ENCODE measurements at places on chromosomes 2 and 18. TPM values are rescaled to one million over a fixed set of nuclear protein-coding genes. Genes with fewer than 3 reads are reported as not detected.

DNA sequence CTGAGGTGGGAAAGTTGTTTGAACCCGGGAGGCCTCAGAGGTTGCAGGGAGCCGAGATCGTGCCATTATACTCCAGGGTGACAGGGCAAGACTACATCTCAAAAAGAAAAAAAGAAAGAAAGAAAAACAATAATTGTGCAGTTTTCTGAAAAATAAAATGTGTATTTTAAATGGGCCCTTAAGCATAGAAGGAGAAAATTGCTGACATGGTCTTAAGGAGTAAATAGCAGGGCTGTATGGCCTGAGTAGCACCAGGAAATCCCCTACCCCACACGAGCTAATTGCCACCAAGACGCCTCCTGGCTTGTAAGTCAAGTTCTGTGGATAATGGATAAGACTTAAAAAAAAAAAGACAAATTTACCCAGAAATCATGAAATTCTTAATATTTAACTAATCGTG lies 271.4 kb upstream of the NCKAP5 start:
- H3K36me3 ChIP-seq = no peaks in the 10 kb centered on the region
- no peak overlapping the region for H3K27ac ChIP-seq
- no peak for DNase-seq
- no peaks in the 10 kb centered on the region for H3K27me3 ChIP-seq

DNA sequence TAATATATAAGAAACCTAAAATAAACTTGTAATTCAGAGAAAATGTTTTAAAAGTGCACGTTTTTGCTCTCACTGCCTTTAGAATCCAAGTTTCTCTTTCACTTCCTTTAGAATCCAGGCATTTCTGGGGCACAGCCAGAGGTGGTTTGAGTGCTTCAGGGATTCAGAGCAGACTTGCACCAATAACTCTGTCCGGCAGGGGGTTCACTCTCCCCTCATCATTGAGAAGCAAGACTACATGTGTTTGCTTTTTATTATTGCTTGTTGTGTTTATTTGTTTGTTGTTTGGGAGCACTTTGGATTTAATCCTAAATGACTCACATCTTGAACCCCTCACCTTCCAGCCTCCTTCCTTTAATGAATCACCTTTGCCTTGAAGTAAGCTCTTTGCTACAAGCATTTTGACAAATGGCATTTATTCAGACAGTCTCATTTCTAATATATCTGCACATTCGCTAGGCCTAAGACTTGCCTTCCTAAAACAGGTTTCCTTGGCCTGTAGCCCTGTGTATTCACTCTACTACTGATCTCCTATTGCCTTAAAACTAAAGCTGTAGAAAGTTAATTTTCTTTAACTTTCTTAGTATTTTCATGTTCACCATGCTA lies 233.5 kb upstream of the ATP5MC3 start:
- DNase-seq = peak; percentile 36
- no peaks in the 10 kb centered on the region for H3K27me3 ChIP-seq
- H3K27ac ChIP-seq = no peak overlapping the region
- no peak overlapping the region for H3K4me3 ChIP-seq

DNA sequence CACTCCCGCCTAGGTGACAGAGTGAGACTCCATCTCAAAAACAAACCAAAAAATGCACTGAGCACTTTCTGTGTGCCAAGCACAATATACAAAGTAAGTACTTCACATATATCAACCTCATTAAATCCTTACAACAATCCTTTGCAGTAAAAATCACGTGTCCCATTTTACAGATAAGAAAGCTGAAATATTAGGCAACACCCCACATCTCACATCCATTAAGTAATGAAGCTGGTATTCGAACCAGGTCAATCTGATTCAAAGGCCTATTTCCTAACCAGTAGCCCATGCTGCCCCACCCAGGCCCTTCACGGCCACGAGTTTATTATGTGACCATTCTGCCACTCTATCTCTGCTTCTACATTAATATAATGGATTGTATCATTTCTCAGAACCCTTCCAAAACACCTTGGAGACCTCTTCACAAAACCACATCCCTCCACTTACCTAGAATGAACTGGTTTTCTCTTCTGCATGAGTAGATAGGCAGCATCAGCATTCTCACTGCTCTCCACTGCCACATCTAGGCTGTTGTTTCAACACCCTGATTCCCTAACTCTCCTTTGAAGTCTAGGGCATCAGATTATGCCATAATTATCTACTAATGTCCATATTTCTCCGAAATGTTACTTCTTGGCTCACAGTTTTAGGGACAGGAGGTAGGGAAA lies 3.1 kb upstream of the EXOC6B start:
- H3K27ac ChIP-seq = no peak overlapping the region
- H3K4me3 ChIP-seq = no peak overlapping the region
- no peak for DNase-seq

GRCh38 chr2:224903621-224904020 lies 138.6 kb downstream of the DOCK10 start:
- H3K36me3 ChIP-seq = no peaks in the 10 kb centered on the region
- H3K4me3 ChIP-seq = no peak overlapping the region
- DNase-seq = no peak
- H3K4me1 ChIP-seq = no peaks in the 10 kb centered on the region

GRCh38 chr2:238350150-238350897 lies 30.0 kb downstream of the TRAF3IP1 start:
- H3K4me3 ChIP-seq = no peak overlapping the region
- H3K27ac ChIP-seq = no peak overlapping the region
- H3K36me3 ChIP-seq = no peaks in the 10 kb centered on the region
- no peak for DNase-seq
- H3K27me3 ChIP-seq = no peaks in the 10 kb centered on the region

- no peaks in the 10 kb centered on the region for H3K4me1 ChIP-seq
- H3K27ac ChIP-seq = no peak overlapping the region
- no peak overlapping the region for H3K4me3 ChIP-seq
- H3K27me3 ChIP-seq = no peaks in the 10 kb centered on the region
- H3K36me3 ChIP-seq = no peaks in the 10 kb centered on the region
- DNase-seq = no peak
Measured at GRCh38 chr2:132621131-132621875, 48.7 kb downstream of the LYPD1 start.

- no peak within 1 kb of the TSS for H3K4me3 ChIP-seq
- DNase-seq = no peak
- peaks cover 53% of the 10 kb centered on the region for H3K27me3 ChIP-seq
- H3K36me3 ChIP-seq = no peaks in the 10 kb centered on the region
- no peaks in the 10 kb centered on the region for H3K4me1 ChIP-seq
- H3K27ac ChIP-seq = no peak within 1 kb of the TSS
Measured at GRCh38 chr18:904218-905090, at the start of gene ADCYAP1. Gene ADCYAP1 (plus strand): TSS chr18:904871. CDS start chr18:905387, 516 bp downstream.

GRCh38 chr2:68943581-68944568 lies 8.8 kb downstream of the GKN2 start:
- peak; percentile 65 for DNase-seq
- H3K36me3 ChIP-seq = no peaks in the 10 kb centered on the region
- no peak overlapping the region for H3K27ac ChIP-seq
- no peaks in the 10 kb centered on the region for H3K4me1 ChIP-seq
- H3K4me3 ChIP-seq = no peak overlapping the region
- no peaks in the 10 kb centered on the region for H3K27me3 ChIP-seq

DNA sequence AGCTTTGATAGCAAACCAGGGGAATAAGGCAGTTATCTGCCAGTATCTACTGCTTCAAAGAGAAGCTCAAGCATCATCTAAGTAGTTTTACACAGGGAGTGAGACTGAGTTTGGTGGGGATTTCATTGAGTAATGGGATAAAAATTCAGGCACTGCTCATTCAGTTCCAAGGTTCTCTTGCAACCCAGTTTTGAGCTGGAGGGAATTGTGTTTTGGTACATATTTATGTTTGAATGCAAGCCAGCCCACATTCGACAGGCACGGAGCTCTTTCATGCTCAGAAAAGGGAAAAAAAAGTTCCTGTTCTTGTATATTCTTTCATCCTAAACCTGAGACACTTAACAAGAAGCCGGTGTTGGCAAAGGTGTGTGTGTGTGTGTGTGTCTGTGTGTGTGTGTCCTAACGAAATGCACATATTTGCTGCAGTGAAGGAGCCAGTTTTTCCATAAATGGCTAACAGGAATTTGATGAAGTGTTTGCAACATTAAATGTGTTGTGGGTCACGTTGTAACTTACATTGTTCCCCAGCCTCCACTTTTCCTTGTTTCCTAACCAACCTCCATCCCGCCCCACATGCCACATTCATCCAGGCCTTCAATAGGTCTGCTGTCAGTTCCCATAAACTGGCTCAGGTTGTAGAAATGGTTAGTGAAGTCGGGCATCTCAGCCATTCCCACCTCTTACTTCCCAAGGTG lies 311.1 kb downstream of the TXNL1 start:
- no peak overlapping the region for H3K27ac ChIP-seq
- H3K36me3 ChIP-seq = no peaks in the 10 kb centered on the region
- H3K4me1 ChIP-seq = no peaks in the 10 kb centered on the region
- H3K27me3 ChIP-seq = no peaks in the 10 kb centered on the region
- no peak for DNase-seq

GRCh38 chr2:137435162-137435561 lies 529.1 kb upstream of the HNMT start:
- H3K4me3 ChIP-seq = no peak overlapping the region
- no peaks in the 10 kb centered on the region for H3K4me1 ChIP-seq
- H3K27ac ChIP-seq = no peak overlapping the region
- H3K36me3 ChIP-seq = no peaks in the 10 kb centered on the region
- DNase-seq = no peak

DNA sequence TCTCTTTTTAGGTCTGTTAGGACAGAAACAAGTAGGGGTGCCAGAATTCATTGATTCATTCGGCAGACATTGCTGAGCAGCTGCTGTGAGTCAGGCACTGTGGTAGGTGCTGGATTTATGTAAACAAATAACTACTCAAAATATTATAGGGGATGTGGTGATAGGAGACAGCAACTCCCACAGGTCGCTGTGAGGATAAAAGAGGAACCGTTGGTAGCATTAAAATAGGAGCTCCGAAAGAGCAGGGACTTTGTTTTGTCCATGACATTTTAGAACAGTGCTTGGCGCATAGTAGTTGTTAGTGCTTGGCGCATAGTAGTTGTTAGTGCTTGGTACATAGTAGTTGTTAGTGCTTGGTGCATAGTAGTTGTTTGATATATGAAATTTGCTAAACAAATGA lies 29.2 kb downstream of the ATP6V1C2 start:
- no peak overlapping the region for H3K27ac ChIP-seq
- H3K4me3 ChIP-seq = no peak overlapping the region
- no peaks in the 10 kb centered on the region for H3K36me3 ChIP-seq
- no peak for DNase-seq
- no peaks in the 10 kb centered on the region for H3K4me1 ChIP-seq

- DNase-seq = no peak
- no peaks in the 10 kb centered on the region for H3K36me3 ChIP-seq
- H3K27me3 ChIP-seq = no peaks in the 10 kb centered on the region
Measured at GRCh38 chr2:98709535-98709934, 21.4 kb downstream of the MGAT4A start.

DNA sequence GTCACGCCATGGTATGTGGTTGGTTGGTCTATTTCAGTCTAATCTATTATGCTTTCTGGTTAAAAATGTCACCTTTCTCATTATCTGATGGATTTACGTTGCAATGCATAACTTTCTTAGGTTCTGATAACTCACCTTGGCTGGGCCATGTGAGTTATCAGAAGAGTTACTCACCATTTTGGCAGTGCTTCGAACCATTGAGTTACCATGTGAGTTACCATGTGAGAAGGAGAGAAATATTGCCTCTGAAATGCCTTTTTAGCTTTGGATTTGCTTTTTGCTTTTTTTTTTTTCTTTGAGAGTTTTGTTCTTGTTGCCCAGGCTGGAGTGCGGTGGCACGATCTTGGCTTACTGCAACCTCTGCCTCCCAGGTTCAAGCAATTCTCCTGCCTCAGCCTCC lies 1.6 kb downstream of the SMARCAL1 start:
- no peak overlapping the region for H3K4me3 ChIP-seq
- no peaks in the 10 kb centered on the region for H3K36me3 ChIP-seq
- DNase-seq = no peak

- DNase-seq = no peak
- H3K4me3 ChIP-seq = no peak overlapping the region
- no peaks in the 10 kb centered on the region for H3K27me3 ChIP-seq
- H3K27ac ChIP-seq = peak overlapping the region; percentile 35
Measured at GRCh38 chr2:39128919-39129391, 8.1 kb upstream of the SOS1 start.

DNA sequence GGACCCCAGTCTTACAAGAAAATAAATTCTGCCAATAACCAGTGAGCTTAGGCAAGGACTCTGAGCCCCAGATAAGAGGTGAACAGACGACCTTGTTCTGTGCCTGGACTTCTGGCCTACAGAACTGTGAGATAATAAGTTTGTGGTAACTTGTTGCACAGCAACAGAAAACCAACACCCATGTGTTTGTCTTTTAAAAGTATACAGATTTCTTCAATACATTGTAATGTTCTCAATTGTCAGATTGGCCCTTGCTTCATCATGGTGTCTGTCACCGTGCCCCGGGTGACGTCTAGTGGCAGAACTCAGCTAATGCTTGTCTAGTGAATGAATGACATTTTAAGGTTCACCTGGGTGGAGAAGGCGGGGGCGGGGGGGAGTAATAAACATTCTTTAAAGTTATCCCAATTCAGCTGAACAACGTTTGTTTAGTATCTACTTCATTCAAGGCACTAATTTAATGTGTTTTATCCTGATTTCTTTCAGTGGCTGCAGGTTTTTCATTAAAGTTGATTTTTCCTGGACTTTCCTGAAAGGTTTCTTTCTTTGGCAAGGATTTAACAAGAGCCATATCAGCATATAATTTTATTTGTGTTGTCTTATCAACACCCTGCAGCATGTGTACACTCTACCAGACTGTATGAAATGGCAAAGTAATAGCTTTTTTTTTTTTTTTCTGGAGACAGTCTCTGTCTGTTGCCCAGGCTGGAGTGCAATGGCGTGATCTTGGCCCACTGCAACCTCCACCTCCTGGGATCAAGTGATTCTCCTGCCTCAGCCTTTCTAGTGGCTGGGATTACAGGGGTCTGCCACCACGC lies 123.8 kb upstream of the DLX2 start:
- H3K27me3 ChIP-seq = no peaks in the 10 kb centered on the region
- peak overlapping the region; percentile 18 for H3K27ac ChIP-seq

GRCh38 chr2:137964066-137964858 lies at the start of gene HNMT:
Gene HNMT (plus strand): TSS chr2:137964473. CDS start chr2:137964492, 19 bp downstream.
- H3K36me3 ChIP-seq = no peaks in the 10 kb centered on the region
- H3K4me1 ChIP-seq = no peaks in the 10 kb centered on the region
- peak; percentile 57 for DNase-seq

GRCh38 chr2:85865539-85866164 lies 23.1 kb downstream of the ST3GAL5 start:
- no peaks in the 10 kb centered on the region for H3K36me3 ChIP-seq
- H3K27ac ChIP-seq = no peak overlapping the region
- DNase-seq = no peak
- no peaks in the 10 kb centered on the region for H3K4me1 ChIP-seq
- H3K27me3 ChIP-seq = no peaks in the 10 kb centered on the region
- no peak overlapping the region for H3K4me3 ChIP-seq

The KANSL1L gene
- 7.7 TPM for total RNA-seq

The CNTNAP5 gene
- not detected for total RNA-seq

The IL36RN gene
- total RNA-seq = not detected

The COL6A3 gene
- total RNA-seq = 80.9 TPM

The SCYGR1 gene
- not detected for total RNA-seq

The NETO1 gene
- total RNA-seq = not detected

The ABCG5 gene
- total RNA-seq = not detected

The PKDCC gene
- total RNA-seq = 125 TPM

The GRB14 gene
- 2.0 TPM for total RNA-seq

The CFC1 gene
- 0.44 TPM for total RNA-seq

The FER1L5 gene
- total RNA-seq = not detected

The DYSF gene
- 2.4 TPM for total RNA-seq

The CRYBA2 gene
- 3.4 TPM for total RNA-seq

The ERFE gene
- 0.50 TPM for total RNA-seq

All from colonic mucosa (tissue), 4 donors.